IPS-NIHi11 (cell line): ENCODE measurements at places on chromosomes 2 and 18.

DNA sequence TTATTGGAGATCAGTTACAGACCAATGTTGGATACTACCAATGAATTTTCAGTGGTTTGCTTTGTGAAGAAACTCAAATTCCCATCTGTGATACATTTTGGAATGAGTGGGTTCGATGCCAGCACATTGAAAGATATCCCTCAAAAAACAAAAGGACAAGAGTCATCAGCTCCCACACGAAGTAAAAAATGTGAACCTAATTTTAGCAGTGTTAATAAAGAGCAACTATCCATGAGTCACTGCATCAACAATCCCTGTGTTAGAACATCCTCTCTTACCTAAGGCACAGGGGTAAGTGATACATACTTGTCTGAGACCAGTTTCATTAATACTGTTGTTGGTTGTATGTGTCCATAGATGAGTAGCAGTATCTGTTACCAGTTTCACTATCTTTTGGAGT, 551.8 kb upstream of the SOX11 start:
- DNase-seq = no peak

- no peak for DNase-seq
Measured at GRCh38 chr18:10798727-10799550, 273.1 kb downstream of the NAPG start.

DNA sequence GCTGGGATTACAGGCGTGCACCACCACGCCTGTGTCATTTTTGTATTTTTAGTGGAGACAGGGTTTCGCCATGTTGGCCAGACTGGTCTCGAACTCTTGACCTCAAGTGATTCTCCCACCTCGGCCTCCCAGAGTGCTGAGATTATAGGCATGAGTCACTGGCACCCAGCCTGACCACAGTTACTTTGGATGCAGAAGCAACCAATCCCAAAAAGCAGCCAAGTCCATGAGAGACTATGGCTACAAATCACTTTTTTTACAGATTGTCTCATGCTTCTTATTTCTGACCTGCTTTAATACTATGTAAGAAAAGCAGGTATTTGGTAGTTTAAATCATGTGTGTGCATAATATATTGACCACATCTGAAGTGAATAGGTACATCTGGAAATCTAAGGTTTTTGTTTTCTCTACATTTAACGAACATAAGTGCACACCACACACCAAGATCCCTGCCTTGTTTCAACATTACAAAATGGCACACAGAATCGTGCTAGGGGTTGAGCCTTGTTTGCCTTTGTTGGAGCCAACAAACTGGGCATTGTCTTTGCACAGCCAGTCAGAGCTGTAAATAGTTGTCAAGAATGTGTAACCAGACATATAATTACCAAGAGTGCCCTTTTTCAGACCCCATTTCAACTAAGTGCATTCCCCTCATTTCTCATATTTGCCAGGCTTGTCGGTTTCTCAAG, 18.3 kb upstream of the MAP4K4 start:
- DNase-seq = no peak

GRCh38 chr2:213107728-213108127, 43.7 kb downstream of the IKZF2 start:
- no peak for DNase-seq
